ENCODE measurements at places on chromosomes 12 and 14.

- no peak for DNase-seq
Measured at GRCh38 chr14:71403656-71404055, 496.4 kb downstream of the PCNX1 start.

- DNase-seq = no peak
Measured at GRCh38 chr12:122182887-122183587, at the start of gene LRRC43. Gene LRRC43, plus strand, starts transcription at chr12:122183123. Its CDS starts 22 bp downstream, at chr12:122183145.

GRCh38 chr12:79847417-79847816 is 87.5 kb downstream of the PPP1R12A start:
- DNase-seq = no peak

- no peak for DNase-seq
Measured at GRCh38 chr14:36467332-36467731, 52.7 kb downstream of the NKX2-1 start.

DNA sequence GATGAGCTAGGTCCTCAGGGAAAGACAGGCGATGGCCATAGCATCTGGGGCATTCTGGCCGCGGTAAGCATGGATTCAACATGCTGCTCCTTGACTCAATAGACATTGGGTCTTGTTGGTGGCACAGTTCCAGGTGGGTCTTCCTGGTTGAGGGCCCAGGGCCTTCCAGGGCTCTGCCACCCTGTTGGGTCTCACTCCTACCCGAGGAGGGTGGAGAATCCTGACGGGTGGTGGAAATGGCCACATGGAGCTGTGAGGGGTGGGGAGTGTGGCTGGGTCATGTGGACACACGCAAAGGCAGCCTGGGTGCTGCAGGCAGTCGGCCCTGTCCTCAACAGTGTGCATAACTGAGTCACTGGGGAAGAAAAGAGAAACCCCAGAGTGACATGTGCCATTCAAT is 148.1 kb downstream of the KIF26A start:
- no peak for DNase-seq

GRCh38 chr12:18242380-18243089 is 18.8 kb upstream of the PIK3C2G start:
- DNase-seq = no peak

DNA sequence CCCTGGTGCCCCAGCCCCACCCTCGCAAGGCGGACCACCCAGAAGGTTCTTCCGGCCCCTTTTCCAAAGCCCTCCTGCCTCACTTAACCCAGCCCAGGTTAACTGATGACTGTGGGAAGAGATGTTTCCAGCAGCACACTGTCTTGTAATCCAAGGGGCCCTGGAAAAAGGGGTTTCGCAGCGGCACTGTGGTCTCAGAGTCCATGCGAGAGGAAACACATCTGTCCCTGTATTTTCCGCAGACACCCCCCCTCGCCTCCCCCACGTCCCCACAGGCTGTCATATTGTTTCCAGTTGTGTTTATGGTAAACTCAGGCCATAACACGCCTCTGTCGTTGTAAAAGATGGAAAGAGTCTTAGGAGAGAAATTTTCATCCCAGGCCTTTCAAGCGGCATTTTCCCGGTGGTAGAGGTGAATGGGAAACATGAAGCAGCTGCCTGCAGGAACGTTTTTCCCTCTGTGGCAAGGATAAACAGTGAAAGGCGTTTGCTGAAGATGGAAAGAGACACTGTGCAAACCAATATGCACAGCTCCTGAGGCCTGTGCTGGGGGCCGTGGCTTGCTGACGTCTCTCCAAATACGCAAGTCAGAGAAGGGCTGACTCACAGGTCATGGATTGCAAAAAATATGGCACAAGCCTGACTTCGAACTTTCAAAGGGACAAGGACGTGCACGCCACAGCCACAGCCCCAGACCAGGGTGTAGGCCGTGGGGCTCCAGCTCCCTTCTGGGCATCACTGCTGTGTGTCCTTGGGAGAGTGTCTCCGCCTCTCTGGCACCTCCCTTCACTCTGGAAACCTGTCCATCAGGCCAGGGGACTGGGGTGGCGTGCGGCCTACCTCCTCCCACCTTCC is 22.5 kb upstream of the FZD10 start:
- no peak for DNase-seq

GRCh38 chr12:89382328-89382727 is 30.0 kb upstream of the DUSP6 start:
- DNase-seq = no peak

Measured in HAP-1 (cell line).